Naive B cell (primary cell): ENCODE measurements at places on chromosomes 16 and 17. TPM values are rescaled to one million over a fixed set of nuclear protein-coding genes. Genes with fewer than 3 reads are reported as not detected.

The KIF19 gene
- not detected for polyA plus RNA-seq

The TPSB2 gene
- polyA plus RNA-seq, result not detected

The PIRT gene
- not detected for polyA plus RNA-seq

The CD7 gene
- 1.3 TPM for polyA plus RNA-seq

The ABCC11 gene
- not detected for polyA plus RNA-seq

- DNase-seq, result no peak
Observed at GRCh38 chr16:55839115-55839514, 6.2 kb upstream of the CES1 start.

DNA sequence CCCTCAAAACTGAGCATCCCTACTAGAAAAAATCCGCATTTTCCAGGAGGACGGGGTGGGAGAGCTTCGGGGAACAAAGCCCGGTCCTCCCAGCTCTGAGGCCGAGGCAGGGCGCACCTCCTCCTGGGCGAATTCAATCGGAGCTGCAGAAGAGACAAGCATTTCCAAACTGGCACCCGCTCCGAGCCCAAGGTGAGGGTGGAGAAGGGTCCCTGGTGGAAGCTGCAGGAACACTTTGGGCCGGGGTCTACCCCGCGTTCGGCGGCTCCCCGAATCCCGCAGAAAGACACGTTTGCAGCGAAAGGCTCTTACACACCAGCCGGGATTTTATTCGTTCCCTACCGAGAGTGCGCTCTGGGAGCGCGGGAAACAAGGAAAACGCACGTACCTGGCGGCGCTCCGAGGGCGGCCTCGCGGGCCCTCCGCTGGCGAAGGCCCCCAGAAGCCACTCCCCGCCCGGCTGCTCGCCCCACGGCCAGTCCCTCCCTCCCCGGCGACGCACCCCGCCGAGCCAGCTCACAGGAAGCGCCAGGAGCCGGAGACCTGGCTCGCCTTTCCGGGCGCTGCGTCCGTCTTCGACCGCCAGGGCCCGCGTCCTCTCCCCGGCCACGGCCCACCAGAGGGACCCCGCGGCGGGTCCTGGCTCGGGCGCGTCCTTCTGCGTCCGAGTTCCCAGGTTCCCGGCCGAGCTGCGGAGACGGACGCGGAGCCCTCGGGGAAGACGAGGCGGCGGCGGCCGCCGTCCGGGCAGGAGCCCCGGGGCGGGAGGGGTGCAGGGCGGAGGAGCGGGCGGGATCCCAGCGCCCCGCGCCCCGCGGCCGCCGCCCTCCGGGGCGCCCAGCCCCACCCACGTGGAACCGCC lies 49.8 kb upstream of the BAHCC1 start:
- DNase-seq, result peak; percentile 50

- no peak for DNase-seq
Observed at GRCh38 chr17:15651583-15652110, 32.1 kb upstream of the FBXW10B start.

GRCh38 chr16:48511716-48512115 lies 98.3 kb downstream of the N4BP1 start:
- no peak for DNase-seq

GRCh38 chr17:4417129-4417667 lies 16.5 kb upstream of the SPNS3 start:
- DNase-seq, result no peak

DNA sequence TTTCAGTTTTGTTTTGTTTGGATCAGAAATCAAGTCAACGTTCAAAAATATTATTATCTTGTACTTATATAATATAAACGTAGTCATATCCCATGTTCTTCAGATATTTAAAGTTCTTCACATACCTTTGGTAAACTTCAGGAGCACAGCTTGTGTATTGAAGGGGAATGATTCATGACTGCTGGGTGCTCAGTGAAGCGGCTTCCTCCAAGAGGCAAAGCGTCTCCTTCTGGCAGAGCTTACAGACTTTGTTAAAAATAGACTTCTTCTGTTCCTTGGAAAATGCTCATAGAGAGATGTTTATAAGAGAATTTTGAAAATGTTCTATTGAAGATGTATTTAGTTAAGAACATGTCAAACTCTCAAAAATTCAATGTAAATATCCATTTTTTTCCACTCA lies 155.6 kb upstream of the CNTNAP4 start:
- no peak for DNase-seq

- DNase-seq, result no peak
Observed at GRCh38 chr17:77099997-77100396, 40.8 kb upstream of the SEC14L1 start.

DNA sequence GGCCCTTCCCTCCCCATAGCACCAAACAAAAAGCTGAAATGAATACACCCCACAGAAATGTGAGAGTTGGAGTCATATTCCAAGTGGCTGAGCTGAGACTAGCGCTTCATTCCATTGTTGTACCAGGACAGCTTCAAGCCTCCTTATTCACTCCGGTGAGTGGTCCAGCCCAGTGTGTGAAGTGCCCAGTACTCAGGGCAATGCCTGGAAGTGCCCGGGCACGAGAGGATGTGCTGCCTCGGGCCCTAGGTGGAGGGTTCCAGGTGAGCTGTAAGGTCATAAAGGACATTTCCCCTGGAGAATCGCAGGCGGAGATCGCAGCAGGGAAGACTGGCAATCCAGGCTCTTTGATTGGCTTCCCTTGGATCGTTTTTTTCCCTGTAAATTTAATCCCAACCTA lies 5.4 kb upstream of the CYLD start:
- DNase-seq, result no peak

GRCh38 chr17:47621293-47622179 lies 28.2 kb upstream of the KPNB1 start:
- no peak for DNase-seq

- DNase-seq, result no peak
Observed at GRCh38 chr16:27468941-27469531, 67.1 kb downstream of the IL21R start.

GRCh38 chr17:7491583-7491982 lies 7.4 kb downstream of the POLR2A start:
- no peak for DNase-seq

GRCh38 chr16:78106686-78107085 lies 7.2 kb downstream of the WWOX start:
- DNase-seq, result no peak

- no peak for DNase-seq
Observed at GRCh38 chr16:89343501-89344457, 126.3 kb downstream of the ZNF778 start.

DNA sequence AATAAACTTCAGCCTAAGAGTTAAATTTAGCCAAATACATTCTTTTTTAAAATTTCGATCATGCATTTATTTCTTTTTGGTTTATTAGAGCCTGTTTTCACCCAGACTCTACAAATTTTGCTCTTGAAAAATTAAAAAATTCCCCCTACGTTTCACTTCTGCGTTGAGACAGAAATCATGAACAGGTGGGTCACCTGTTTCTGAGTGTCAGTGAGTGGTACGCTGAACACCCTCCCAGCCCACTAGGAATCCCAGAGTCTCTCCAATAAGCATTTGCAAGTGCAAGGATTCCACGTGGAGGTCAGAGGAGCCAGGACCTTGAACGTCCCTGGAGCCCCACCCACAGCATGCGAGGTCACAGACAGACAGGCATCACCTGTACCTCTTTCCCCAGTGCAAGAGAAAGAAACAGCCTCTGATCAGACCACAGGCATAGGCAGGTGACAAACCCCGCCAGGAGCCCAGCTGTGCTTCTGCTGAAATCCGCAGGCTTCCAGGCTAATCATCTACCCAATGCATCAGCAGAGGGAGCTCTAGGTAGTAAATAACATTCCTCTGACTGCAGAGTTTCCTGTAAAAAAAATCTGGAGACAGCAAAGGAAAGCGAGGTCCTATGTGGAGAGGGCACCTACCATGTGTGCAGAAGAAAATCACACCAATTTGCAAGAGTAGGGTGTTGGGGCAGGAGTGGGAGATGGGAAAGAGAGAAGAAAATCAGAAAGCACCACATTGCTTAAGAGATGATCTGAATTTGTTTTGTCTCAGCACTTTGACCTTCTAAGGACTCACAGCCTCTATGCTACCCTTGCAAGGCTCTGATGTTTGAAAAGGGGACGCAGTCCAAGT lies 5.9 kb upstream of the XYLT1 start:
- DNase-seq, result peak; percentile 55

- DNase-seq, result no peak
Observed at GRCh38 chr17:50270435-50271362, 3.6 kb upstream of the TMEM92 start.

DNA sequence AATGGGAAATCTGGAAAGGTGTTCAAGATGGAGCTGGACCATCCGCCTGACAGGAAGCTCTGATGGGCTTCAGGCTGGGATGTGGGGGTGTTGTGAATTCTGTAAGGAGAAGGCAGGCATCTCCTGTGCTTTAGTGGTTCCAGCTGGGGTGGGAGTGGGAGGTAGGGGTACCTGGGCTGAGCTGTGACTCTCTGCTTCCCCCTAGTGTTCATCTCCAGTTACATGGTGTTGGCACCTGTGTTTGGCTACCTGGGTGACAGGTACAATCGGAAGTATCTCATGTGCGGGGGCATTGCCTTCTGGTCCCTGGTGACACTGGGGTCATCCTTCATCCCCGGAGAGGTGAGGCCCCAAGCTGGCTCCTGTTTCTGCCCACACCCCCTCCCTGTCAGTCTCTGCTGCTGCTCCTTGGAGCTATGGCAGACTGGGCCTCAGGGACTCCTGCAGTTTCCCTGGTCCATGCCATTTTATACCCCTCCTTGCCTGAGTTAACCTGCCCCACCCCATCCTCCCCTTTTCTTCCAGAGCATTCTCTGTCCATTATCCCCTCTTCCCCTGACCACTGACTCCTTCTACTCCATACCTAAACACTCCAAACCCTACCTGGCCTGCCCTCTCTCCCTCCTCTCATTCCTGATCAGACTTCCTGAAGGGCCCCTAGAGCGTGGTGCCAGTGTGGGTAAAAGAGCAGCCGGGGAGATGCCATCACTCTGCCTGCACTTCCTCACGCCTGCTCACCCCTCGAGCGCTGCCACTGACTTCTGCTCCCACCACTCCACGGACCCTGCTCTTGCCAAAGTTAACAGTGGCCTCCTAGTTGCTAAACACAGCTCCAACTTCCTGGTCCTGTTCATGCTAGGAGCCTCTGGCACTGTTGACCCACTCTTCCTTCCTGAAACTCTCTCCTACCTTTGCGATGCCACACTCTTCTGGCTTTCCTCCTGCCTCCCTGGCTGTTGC lies 3.4 kb downstream of the SPNS1 start:
- peak; percentile 36 for DNase-seq

- no peak for DNase-seq
Observed at GRCh38 chr17:44010966-44011647, 3.7 kb downstream of the TMEM101 start.

DNA sequence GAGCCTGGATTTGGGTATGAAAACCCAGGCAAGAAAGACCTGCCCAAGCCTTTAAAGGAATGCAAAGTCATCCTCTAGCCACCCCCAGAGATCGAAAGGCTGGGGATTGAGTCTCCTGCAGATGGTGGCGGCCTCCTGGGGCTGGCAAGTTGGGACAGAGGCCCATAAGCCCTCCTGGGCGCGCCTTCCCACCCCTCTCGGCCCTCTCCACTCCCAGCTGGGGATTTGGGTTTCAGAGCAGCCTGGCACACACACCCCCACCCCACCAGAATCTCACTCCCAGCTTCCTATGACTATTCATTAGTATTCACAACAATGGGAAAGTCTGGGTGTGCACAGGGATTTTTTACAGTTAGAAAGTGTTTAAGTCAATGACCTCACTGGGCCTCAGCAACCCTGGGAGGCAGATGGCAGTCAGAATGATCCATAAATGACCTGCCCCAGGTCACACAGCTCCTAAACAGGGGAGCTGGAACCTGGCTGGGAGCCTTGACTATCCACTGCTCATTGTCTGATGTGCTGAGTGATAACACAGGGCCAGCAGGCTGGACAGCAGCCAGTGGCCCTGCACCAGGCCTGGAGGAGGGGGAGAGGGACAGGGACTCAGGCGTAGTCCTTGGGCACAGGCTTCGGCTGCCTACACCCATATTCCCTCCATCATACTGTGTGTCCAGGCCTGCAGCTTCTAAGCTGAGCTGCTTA lies 12.1 kb downstream of the NHERF1 start:
- DNase-seq, result no peak

GRCh38 chr16:85384833-85385462 lies 228.2 kb upstream of the GSE1 start:
- no peak for DNase-seq

DNA sequence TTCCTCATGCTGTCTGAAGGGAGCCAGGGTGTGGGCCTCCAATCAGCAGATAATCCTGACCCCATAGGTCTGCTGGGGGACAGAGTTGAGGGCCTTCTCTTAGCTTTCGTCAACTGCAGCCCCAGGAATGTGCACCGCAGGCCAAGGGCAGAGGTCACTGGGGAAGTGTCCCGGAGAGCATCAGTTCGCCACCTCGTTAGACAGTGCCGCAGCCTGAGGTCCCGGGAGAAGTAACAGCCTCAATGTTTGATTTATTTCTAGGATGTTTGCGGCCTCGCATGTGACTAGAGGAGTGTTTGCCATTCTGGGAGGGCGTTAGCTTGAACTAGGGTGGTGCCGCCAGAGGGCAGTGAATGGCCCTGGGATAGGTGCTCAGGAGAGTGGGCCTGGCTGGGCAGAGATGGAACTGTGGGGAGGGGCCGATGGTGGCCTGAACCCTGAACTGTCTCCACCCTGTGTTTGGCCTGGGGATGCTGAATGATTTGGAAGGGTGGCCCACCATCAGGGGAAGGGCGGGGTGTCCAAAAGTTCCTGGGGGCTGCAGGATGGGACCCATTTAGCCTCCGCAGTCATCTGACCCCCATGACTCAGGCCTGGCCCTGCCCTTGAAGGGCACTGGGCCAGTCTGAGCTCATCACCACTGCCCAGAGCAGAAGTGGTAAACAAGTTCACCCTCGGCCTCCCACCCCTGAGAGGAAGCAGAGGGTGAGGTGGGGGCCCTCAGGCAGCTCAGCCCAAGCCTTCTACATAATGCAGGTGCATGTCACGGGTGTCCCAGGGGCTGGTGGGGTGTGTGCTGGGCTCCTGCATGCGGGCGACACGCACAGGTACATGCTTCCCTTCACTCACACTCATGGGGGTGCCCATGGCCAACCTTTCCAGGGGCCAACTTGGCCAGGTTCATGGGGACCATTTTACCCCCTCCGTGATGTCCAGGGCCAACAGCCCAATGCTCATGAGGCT lies 12.4 kb upstream of the TAC4 start:
- DNase-seq, result no peak
